ENCODE measurements at places on chromosomes 16 and 17. TPM values are rescaled to one million over a fixed set of nuclear protein-coding genes. Genes with fewer than 3 reads are reported as not detected.

The GDPD1 gene
- 1.9 TPM for total RNA-seq

The C17orf75 gene
- 23.7 TPM for total RNA-seq

The TM4SF5 gene
- total RNA-seq: not detected

The KRTAP1-1 gene
- total RNA-seq: not detected

The CMTM2 gene
- total RNA-seq: not detected

The ACSM3 gene
- total RNA-seq: 1.9 TPM

The FOXL1 gene
- total RNA-seq: 10.1 TPM

The REXO5 gene
- 6.9 TPM for total RNA-seq

The RASL10B gene
- total RNA-seq: 21.3 TPM

The ABCA6 gene
- 0.30 TPM for total RNA-seq

The TERB1 gene
- total RNA-seq: not detected

The SEPTIN1 gene
- 1.3 TPM for total RNA-seq
